IMR-90 (cell line): ENCODE measurements at places on chromosomes 7 and 10. TPM values are rescaled to one million over a fixed set of nuclear protein-coding genes. Genes with fewer than 3 reads are reported as not detected.

Gene TMEM273
- total RNA-seq = not detected in 2 replicates

Gene STEAP4
- total RNA-seq = not detected in 2 replicates

Gene OR2A7
- total RNA-seq = not detected in 2 replicates

Gene ITPRIP
- 7.2 and 7.5 TPM in 2 replicates for total RNA-seq

Gene SPDYE6
- total RNA-seq = not detected in 2 replicates

Gene PKD2L1
- not detected in 2 replicates for total RNA-seq

Gene CALY
- not detected in 2 replicates for total RNA-seq

Gene SAMD9L
- 4.1 and 6.4 TPM in 2 replicates for total RNA-seq

Gene CC2D2B
- not detected in 2 replicates for total RNA-seq

Gene TMEM168
- 22.9 and 26.1 TPM in 2 replicates for total RNA-seq

Gene IFIT1B
- not detected in 2 replicates for total RNA-seq

Gene NPY4R2
- total RNA-seq = 0.28 and 0.36 TPM in 2 replicates

Gene FLNC
- total RNA-seq = 116 and 139 TPM in 2 replicates

Gene CREB5
- total RNA-seq = 7.3 and 11.1 TPM in 2 replicates

Gene MEPCE
- 20.3 and 22.9 TPM in 2 replicates for total RNA-seq

Gene FAM13C
- 2.9 and 3.3 TPM in 2 replicates for total RNA-seq

Gene HYAL4
- total RNA-seq = not detected in 2 replicates

Gene CYP26A1
- total RNA-seq = not detected in 2 replicates
